ENCODE measurements at places on chromosomes 1 and 21. TPM values are rescaled to one million over a fixed set of nuclear protein-coding genes. Genes with fewer than 3 reads are reported as not detected.

The CZIB gene
- total RNA-seq, result 55.3 TPM

The TMPRSS15 gene
- not detected for total RNA-seq

The WDTC1 gene
- 26.1 TPM for total RNA-seq

The STPG1 gene
- total RNA-seq, result 12.2 TPM

The SYTL1 gene
- 0.22 TPM for total RNA-seq

The HHAT gene
- 9.7 TPM for total RNA-seq

The LHX8 gene
- total RNA-seq, result not detected

The KCNA2 gene
- under 0.01 TPM for total RNA-seq

The BCAR3 gene
- total RNA-seq, result 19.6 TPM

The CD48 gene
- total RNA-seq, result not detected

The CFAP74 gene
- not detected for total RNA-seq

The KCNJ9 gene
- 0.11 TPM for total RNA-seq

The BGLAP gene
- total RNA-seq, result not detected

The NOC2L gene
- total RNA-seq, result 47.2 TPM

The CD247 gene
- not detected for total RNA-seq

The HPCAL4 gene
- not detected for total RNA-seq

The ZNF697 gene
- 9.4 TPM for total RNA-seq

The TNFRSF18 gene
- total RNA-seq, result 0.32 TPM

The NHLH1 gene
- under 0.01 TPM for total RNA-seq

The ADPRS gene
- total RNA-seq, result 17.8 TPM

The S100A7 gene
- not detected for total RNA-seq

The TTC39A gene
- total RNA-seq, result 0.32 TPM

The CELA2A gene
- not detected for total RNA-seq

The SMCP gene
- total RNA-seq, result not detected

The DUSP12 gene
- 23.0 TPM for total RNA-seq

The CLCA2 gene
- 0.78 TPM for total RNA-seq

The AMY1B gene
- total RNA-seq, result not detected

The RBBP4 gene
- 107 TPM for total RNA-seq

The OR2T33 gene
- not detected for total RNA-seq

The SUSD4 gene
- 0.32 TPM for total RNA-seq

The VHLL gene
- 0.22 TPM for total RNA-seq

The CHD5 gene
- total RNA-seq, result 0.13 TPM

The KPRP gene
- not detected for total RNA-seq

The OR2M3 gene
- not detected for total RNA-seq

The ABCA4 gene
- 0.78 TPM for total RNA-seq

The XCL1 gene
- not detected for total RNA-seq

The LCE1E gene
- total RNA-seq, result not detected

The WNT9A gene
- 0.52 TPM for total RNA-seq

The OR2T2 gene
- not detected for total RNA-seq

The HSD3B2 gene
- not detected for total RNA-seq

The TSSK3 gene
- total RNA-seq, result 0.54 TPM

The RAB25 gene
- 0.13 TPM for total RNA-seq

The KRTAP19-1 gene
- not detected for total RNA-seq

The RGS7 gene
- total RNA-seq, result not detected

The OR2L2 gene
- total RNA-seq, result under 0.01 TPM

All from articular chondrocyte of knee joint (primary cell).